ENCODE measurements at places on chromosomes 7 and 10. TPM values are rescaled to one million over a fixed set of nuclear protein-coding genes. Genes with fewer than 3 reads are reported as not detected.

CALCR gene
- not detected for total RNA-seq

EGR2 gene
- 1.3 TPM for total RNA-seq

SRRM3 gene
- 4.1 TPM for total RNA-seq

MYH16 gene
- total RNA-seq = not detected

TRIM73 gene
- total RNA-seq = 1.5 TPM

MEIG1 gene
- total RNA-seq = not detected

UPK3BL2 gene
- 6.1 TPM for total RNA-seq

ZC3HAV1 gene
- total RNA-seq = 30.4 TPM

FIS1 gene
- total RNA-seq = 238 TPM

NRCAM gene
- total RNA-seq = 2.9 TPM

RBM17 gene
- 66.0 TPM for total RNA-seq

WNT8B gene
- total RNA-seq = not detected

TDRD1 gene
- not detected for total RNA-seq

STEAP1B gene
- 2.8 TPM for total RNA-seq

TMEM229A gene
- not detected for total RNA-seq

EN2 gene
- total RNA-seq = not detected

GPR37 gene
- 2.5 TPM for total RNA-seq

PRKAR2B gene
- 138 TPM for total RNA-seq

CTAGE4 gene
- 1.1 TPM for total RNA-seq

GIMAP1 gene
- total RNA-seq = 8.2 TPM

OR9A2 gene
- total RNA-seq = not detected

KCP gene
- not detected for total RNA-seq

DLX5 gene
- not detected for total RNA-seq

NUTM2A gene
- total RNA-seq = 4.0 TPM

ABCF2 gene
- total RNA-seq = 34.5 TPM

LIPM gene
- not detected for total RNA-seq

ACSM6 gene
- total RNA-seq = not detected

MMP21 gene
- 0.13 TPM for total RNA-seq

NPSR1 gene
- not detected for total RNA-seq

PIK3CG gene
- total RNA-seq = 3.0 TPM

OR2A12 gene
- not detected for total RNA-seq

GRID2IP gene
- 0.27 TPM for total RNA-seq

STMP1 gene
- 9.6 TPM for total RNA-seq

CARD11 gene
- total RNA-seq = 0.27 TPM

DGKB gene
- total RNA-seq = 17.3 TPM

KCNMA1 gene
- total RNA-seq = 357 TPM

CC2D2B gene
- 5.0 TPM for total RNA-seq

CRYGN gene
- total RNA-seq = 4.4 TPM

CLDN4 gene
- 0.66 TPM for total RNA-seq

NPTX2 gene
- total RNA-seq = 27.1 TPM

IDI2 gene
- total RNA-seq = not detected

GLUD1 gene
- total RNA-seq = 155 TPM

CLEC5A gene
- total RNA-seq = 0.12 TPM

HACD1 gene
- total RNA-seq = 96.7 TPM

TMEM196 gene
- not detected for total RNA-seq

ZNF138 gene
- total RNA-seq = 16.2 TPM

KIFBP gene
- total RNA-seq = 53.4 TPM

OTUD1 gene
- total RNA-seq = 12.1 TPM

ENTPD7 gene
- 4.5 TPM for total RNA-seq

ITGB1 gene
- 1,632 TPM for total RNA-seq

CUZD1 gene
- total RNA-seq = 0.31 TPM

TUBB8 gene
- total RNA-seq = not detected

NRBF2 gene
- 8.6 TPM for total RNA-seq

PRLHR gene
- not detected for total RNA-seq

ATRNL1 gene
- 10.6 TPM for total RNA-seq

C10orf95 gene
- not detected for total RNA-seq

PSMG3 gene
- total RNA-seq = 27.7 TPM

ASL gene
- total RNA-seq = 10.5 TPM

ARHGAP22 gene
- total RNA-seq = 4.7 TPM

Data from gastroesophageal sphincter (tissue), 4 donors.